ENCODE measurements at places on chromosomes 5 and 9. TPM values are rescaled to one million over a fixed set of nuclear protein-coding genes. Genes with fewer than 3 reads are reported as not detected.

Gene MPDZ
- not detected for total RNA-seq

Gene AQP3
- total RNA-seq: 29.1 TPM

Gene CCDC107
- total RNA-seq: 36.3 TPM

Gene ADGRD2
- not detected for total RNA-seq

Gene TPRN
- total RNA-seq: 11.2 TPM

Gene MYMK
- not detected for total RNA-seq

Gene FAM114A2
- total RNA-seq: 28.6 TPM

GRCh38 chr5:83433891-83434290 lies 37.7 kb upstream of the VCAN start:
- no peak overlapping the region for H3K4me3 ChIP-seq
- no peak for DNase-seq
- H3K4me1 ChIP-seq: no peaks in the 10 kb centered on the region
- H3K27me3 ChIP-seq: peaks cover 5% of the 10 kb centered on the region
- no peaks in the 10 kb centered on the region for H3K36me3 ChIP-seq

DNA sequence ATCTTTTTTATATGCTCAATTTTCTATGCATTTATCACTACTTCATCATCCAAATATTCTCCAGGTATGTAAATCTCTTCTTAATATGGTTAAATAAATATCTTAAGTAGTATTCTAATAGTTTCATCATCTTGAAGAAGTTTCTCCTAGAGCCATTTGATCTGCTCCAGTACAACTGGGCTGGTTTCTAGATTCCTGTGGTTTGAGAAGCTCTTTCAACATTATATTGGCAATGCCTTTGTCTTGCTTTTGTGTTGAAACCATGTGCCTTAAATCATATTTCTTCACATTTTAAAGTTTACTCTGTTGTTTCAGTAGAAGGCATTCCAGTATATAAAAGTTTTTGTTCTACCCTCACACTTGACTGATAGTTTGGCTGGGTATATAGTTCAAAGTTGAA lies 27.6 kb downstream of the MBLAC2 start:
- no peaks in the 10 kb centered on the region for H3K36me3 ChIP-seq
- DNase-seq: no peak
- H3K27ac ChIP-seq: no peak overlapping the region
- peaks cover 3% of the 10 kb centered on the region for H3K27me3 ChIP-seq
- no peaks in the 10 kb centered on the region for H3K4me1 ChIP-seq
- H3K4me3 ChIP-seq: no peak overlapping the region

GRCh38 chr9:34590381-34591247 lies 1.1 kb upstream of the CNTFR start:
- peak overlapping the region; percentile 66 for H3K4me3 ChIP-seq
- H3K4me1 ChIP-seq: peaks cover 20% of the 10 kb centered on the region
- peaks cover 80% of the 10 kb centered on the region for H3K27me3 ChIP-seq
- H3K27ac ChIP-seq: no peak overlapping the region
- no peaks in the 10 kb centered on the region for H3K36me3 ChIP-seq

DNA sequence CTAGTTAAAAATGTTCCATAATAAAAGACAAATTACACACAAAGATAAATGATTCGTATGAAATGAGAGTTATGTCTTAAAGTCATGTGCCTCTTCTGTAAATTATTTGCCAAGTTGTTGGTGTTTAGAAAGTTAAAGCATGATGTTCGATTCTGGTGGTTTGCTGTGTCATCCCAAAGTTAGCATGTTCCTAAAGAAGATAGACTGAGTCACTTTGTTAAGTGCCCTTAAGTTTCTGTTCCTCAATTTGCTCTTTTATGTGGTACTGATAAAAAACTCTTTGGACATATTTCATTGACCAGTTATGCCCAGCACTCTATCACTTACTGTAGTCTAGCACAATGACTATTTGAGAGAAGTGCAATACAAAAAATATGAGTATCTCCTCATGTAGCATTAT lies 366.9 kb upstream of the ZNF608 start:
- no peak overlapping the region for H3K4me3 ChIP-seq
- H3K4me1 ChIP-seq: no peaks in the 10 kb centered on the region
- H3K27me3 ChIP-seq: no peaks in the 10 kb centered on the region
- H3K36me3 ChIP-seq: no peaks in the 10 kb centered on the region
- H3K27ac ChIP-seq: no peak overlapping the region
- DNase-seq: no peak

DNA sequence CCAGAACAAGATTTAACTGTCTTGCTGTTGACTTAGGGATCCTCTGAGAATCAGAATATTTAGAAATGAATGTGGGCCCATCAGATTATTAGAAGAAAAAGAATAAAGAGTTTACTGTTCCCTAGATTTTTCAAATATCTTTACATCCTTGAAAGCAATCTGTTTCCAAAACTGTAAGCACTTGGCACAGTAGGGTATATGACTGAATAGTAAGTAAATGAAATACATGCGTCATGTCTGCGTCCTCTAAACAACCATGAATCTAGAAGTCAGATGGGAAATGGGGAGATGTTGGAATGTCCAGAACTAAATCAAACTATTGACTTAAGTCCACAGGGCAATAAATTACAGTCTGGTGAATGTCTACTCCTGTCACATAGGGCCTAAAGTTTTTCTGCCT lies 26.1 kb downstream of the TTC23L start:
- H3K4me3 ChIP-seq: no peak overlapping the region
- H3K27me3 ChIP-seq: no peaks in the 10 kb centered on the region
- no peak overlapping the region for H3K27ac ChIP-seq

DNA sequence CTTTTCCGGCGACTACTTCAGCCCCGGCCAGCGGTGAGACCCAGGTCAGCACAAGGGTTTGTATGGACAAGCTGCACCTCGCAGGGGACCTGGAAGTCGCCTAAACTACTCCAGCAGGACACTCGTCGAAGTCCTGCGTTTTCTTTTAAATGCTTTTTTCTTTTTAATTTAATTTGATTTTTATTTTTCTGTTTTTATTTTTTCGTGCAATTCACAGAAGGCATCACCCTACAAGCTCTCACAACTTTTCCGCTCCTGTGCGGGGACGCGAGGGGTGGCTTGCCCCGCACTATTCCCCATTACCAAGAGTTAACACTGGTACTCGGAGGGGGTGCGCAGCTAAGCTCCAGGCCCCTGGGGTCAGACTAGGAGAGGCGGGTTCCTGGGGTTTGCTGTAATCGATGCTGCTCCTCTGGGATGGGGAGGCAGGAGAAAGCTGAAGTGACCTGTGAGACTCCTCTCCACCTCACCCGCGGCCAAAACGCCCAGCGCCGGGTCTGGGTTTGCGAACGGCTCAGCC lies 1.3 kb downstream of the EDIL3 start:
- peaks cover 9% of the 10 kb centered on the region for H3K4me1 ChIP-seq
- H3K36me3 ChIP-seq: no peaks in the 10 kb centered on the region
- peaks cover 46% of the 10 kb centered on the region for H3K27me3 ChIP-seq
- no peak overlapping the region for H3K4me3 ChIP-seq
- H3K27ac ChIP-seq: no peak overlapping the region

- H3K27ac ChIP-seq: no peak overlapping the region
- no peaks in the 10 kb centered on the region for H3K36me3 ChIP-seq
- H3K4me3 ChIP-seq: no peak overlapping the region
- peaks cover 2% of the 10 kb centered on the region for H3K4me1 ChIP-seq
These were observed 217.5 kb downstream of the DCP2 start for GRCh38 chr5:113194125-113194524.

DNA sequence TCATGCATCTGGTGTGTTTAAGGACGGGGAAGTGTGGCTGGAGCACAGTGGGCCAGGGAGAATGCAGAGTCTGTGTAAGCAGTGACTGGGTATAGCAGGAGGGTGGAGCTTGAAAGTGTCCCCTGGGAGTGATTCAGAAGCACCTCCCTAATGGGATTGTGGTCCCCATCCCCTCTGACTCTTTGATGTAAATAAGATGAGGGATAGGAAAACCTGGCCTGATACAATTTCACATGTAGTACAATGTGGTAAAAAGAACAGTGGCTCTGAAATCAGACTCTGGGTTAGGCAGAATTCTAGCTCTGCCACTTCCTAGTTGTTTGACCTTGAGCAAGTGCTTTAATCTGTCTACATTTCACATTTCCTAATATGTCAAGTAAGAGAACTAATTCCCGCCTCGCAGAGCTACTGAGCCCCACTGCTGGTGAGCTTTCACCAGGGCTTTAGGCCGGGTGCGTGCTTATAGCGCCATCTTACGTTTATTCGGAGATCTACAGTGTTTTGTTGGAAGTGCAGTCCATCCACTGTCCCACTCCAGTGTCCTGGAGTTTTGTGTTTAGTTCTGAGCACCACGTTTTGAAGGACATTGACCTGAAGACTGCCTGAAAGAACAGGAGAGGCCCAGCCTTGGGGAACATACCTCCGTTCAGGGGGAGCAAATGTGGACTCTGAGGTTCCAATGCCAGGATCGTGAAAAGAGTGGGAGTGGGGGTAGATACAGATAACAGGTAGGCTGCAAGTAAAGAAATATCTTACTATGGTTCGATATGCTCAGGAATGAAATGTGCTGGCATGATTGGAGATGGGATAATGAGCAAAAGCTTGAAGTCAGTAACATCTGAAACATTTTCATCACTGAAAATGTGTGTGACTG lies 51.2 kb upstream of the TESK1 start:
- no peak overlapping the region for H3K27ac ChIP-seq
- H3K27me3 ChIP-seq: peaks cover 10% of the 10 kb centered on the region
- no peaks in the 10 kb centered on the region for H3K4me1 ChIP-seq

GRCh38 chr9:123420592-123421111 lies 64.7 kb downstream of the CRB2 start:
- no peak overlapping the region for H3K4me3 ChIP-seq
- peak; percentile 16 for DNase-seq
- H3K4me1 ChIP-seq: no peaks in the 10 kb centered on the region
- no peaks in the 10 kb centered on the region for H3K27me3 ChIP-seq

GRCh38 chr5:99900302-99900852 lies 634.8 kb upstream of the FAM174A start:
- H3K4me1 ChIP-seq: no peaks in the 10 kb centered on the region
- H3K36me3 ChIP-seq: no peaks in the 10 kb centered on the region
- no peak overlapping the region for H3K27ac ChIP-seq
- no peaks in the 10 kb centered on the region for H3K27me3 ChIP-seq

Data from activated naive CD8-positive, alpha-beta T cell treated with anti-CD3 and anti-CD28 coated beads, Interleukin-2, amount 10 ng/mL, durations not matched to agents 7 days and 5 days (primary cell).